Stimulated activated CD8-positive, alpha-beta memory T cell treated with anti-CD3 and anti-CD28 coated beads, Interleukin-4, amount 100 ng/mL, for 1 hour (primary cell): ENCODE measurements at places on chromosomes 16 and 17.

DNA sequence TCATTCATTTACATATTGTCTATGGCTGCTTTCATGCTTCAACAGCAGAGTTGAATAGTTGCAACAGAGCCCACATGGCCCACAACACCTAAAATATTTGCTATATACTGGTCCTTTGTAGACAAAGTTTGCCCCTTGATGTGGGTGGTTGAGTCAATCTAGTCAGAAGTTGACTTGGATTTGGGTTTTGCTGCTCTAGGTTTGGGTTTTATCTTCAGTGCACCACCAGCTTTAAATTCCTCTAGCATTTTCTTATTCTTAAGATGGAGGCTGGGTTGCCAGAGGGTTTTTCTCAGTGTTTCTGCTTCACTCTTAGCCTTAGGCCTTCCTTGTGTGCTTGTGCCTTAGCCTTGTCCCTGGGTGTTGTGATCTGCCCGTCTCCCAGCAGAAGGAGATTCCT, 51.0 kb downstream of the CCDC182 start:
- no peak for DNase-seq

DNA sequence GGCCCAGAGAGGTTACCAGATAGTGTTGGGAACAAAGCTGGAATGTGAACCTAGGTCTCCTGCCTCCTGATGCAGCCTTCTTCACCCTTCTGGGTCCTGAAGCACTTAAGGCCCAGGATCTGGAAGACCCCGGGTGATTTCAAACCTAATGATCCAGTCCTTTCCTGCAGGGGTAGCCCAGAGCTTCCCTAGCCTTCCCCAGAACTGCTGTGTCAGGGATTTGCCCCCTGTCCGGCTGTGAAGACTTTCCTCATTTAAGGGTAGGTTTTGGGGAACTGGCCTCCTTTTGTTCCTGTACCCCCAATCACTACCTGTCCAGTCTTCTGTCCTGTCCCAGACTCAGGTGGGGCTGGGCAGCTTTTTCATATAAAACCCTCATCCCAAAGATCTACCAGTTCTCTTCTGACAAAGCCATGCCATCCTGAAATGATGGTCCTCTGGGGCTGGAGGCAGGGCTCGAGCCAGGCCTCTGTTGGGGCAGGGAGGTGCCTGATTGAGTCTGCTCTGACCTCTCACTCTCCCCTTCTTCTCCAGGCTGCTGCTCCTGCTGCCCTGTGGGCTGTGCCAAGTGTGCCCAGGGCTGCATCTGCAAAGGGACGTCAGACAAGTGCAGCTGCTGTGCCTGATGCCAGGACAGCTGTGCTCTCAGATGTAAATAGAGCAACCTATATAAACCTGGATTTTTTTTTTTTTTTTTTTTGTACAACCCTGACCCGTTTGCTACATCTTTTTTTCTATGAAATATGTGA, 1.3 kb downstream of the MT1X start:
- no peak for DNase-seq

DNA sequence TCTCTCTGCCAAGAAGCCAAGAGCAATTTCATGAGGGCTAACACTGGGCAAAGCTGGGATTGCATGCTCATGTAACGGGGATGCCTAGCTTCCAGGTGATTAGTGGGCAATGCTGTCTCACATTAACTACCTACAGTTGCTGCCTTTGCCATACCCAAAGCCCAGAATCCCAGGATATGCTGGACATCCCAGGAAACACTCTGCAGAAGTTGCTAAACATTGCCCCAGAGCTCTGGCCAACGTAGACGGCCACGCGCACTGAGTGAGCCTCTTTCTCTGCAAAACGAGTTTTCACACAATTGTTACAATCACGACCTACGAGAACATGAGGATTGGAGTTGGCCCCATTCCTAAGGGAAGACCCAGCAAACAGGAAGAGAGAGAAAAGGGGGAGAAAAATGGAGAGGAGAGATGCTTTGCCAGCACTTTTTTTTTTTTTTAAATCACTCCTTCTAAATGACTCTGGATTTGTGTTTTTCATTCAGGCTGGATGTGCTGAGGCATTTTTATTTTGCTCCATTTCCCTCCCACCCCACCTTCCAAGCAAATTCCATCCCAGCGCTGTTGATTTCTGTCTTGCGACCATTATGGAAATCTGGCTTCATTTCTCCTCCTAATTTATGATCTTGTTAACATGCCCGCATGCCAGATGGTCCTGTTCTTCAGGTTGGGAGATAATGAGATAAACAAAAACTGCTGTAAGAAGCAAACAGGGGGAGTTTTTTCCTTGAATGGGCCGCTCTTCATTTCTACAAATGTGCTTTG, 112.8 kb upstream of the DNAH9 start:
- no peak for DNase-seq

DNA sequence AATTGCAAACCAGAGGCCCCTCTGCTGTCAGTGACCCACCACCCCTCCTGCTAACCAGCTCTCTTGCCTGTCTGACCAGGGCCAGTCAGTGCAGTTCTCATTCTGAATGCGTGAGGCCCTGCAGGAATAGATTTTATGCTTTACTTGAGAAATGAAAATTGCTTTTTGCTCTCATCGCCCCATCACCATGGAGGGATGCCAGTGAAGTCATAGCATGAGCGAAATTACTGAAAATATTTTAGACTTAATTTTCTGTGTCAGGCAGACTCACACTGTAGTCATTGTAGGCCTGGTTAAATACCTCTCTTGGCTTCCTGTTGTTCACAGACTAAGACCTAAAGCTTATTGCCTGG, 490.5 kb upstream of the CDH5 start:
- DNase-seq = no peak
